ENCODE measurements at places on chromosomes 12 and 14.
A peak's percentile ranks its signal among the peaks of the same experiment; 100 is the strongest.

GRCh38 chr12:132194556-132194955 lies 50.3 kb downstream of the NOC4L start:
- no peak for DNase-seq

DNA sequence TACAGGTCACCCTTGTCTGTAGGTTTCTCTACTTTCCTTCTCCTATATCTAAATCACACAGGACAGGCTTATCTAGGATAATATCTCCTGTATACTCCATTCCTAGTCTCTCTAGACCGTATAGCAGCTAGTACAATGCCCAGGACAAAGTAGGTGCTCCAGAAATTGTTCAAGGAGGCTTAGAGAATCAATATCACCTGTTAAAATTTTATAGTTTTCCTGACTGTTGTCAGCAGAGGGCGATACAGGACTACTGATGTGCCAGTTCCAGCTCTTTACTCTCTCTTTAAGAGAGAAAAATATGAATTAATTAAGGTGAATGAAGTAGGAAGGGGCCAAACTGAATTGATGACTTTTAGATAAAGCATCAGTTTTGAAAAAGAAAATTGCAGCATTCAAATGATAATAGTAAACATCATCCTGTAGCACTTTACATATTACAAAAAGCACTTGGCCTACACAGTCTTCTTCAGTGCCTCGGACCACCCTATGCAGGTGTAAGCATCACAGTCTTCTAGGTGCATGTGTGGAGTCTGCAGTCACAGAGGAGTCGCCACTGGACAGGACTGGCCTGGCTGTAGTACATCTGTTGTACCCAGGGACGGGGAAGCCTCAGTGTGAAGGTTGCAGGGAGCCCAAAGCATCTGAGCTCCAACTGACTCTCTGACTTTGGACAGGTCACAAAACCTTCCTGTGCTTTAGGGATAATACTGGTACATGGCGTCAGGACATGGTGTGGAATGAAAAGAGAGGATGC lies 61.9 kb upstream of the MAX start:
- DNase-seq = peak; percentile 56

DNA sequence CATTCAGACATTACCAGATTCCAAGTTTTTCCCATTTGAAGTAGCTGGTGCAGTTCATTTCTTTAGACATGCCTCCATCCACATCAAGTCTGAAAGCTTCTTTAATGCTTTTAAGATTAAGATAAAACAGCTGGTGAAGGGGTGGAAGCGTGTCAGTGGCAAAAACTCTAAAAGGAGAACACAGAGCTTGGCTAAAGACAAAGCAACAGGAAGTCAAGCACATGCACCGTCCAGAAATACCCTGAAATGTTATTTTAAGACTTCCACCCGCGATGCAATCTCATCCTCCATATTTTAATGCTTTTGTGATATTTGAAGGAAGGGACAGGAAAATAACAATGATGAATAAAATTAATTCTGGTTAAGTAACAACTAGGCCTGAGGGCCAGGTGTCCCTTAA lies 31.8 kb downstream of the PPM1H start:
- no peak for DNase-seq

DNA sequence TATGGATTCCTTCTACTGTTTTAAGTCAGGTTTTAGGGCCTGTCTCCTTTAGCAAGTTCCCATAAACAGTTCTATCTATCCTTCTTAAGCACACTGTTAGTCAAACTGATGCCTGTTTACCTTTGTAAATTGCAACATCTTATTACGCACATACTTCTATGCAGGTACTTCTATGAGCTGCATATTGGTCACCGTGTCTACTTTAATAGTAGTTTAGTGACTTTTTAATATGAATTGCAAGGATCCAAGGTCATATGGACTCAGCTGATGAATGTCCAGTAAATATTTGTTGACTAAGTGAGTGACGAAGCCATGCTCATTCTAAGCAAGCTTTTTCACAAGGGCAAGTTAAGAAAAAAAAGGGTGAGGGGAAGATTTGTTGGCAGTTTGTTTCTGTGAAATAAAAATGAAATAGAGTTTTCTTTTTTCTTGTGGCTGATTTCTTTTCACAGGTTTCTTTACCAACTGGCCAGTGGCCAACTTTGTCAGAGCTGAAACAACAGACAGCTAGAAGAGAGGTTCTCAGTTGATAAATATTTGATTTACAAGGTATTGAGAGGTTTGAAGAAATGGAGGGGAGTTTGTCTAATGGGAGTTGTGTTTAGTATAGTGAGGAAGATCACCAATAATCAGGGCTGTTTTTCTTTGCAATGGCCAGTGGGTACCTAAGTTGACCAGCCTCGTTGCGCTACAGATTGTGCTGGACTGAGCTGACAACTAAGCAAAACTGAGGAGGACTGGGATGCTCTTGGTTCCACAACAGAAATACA lies 141.1 kb downstream of the SLC15A5 start:
- no peak for DNase-seq

DNA sequence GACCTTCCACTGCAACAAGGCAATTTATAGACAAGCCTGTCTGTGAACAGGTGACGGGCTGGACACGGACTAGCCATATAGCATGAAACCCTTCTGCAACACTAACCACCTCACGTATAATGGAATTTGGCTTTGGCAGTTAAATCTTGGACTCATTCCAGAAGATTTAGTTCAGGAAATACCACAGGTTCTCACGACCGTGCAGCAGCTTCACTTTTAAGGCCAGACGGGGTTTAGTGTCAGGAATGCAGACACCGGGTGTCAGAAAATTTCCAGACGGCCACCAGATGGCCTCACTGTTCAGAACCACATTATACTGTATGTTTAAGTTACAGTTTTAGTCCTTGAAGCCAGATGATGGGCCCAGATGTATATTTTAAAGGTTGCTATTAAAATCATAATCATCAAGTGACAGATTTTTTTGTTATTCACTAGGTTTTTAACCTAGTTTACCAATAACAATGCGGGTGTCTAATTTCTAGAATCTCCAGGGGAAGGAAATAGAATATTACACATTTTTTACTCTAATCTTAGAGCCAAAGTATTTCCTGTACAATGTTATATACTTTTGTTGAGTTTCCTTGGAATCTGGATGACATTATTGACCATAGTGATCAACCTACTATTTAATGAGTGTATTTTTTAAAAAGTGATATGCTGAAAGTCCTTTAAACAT lies 90.5 kb upstream of the TMPO start:
- peak; percentile 28 for DNase-seq

GRCh38 chr12:78157199-78157598 lies 326.5 kb downstream of the NAV3 start:
- no peak for DNase-seq

DNA sequence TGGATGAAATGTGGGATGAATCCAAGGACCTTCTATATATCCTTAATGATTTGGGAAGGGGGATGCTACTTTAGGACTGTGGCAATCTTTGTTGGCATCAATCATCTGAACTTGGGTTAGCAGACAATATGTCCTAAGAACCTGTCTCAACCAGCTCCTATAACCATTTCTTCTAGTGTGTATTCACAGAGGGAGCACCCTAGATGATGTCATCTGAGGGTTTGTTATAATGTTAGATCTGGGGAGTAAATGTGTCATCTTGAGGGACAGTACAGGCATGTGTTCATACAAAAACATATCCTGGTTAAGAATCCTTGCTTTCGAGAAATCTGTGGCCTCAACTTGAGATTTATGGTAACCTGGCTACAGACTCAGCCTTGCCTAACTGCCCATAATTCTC lies 41.9 kb upstream of the NFKBIA start:
- no peak for DNase-seq

- DNase-seq = no peak
Observed at GRCh38 chr14:35351897-35352273, 52.7 kb downstream of the NFKBIA start.

GRCh38 chr14:81669308-81669707 lies 135.7 kb upstream of the SEL1L start:
- no peak for DNase-seq

GRCh38 chr12:18327036-18327435 lies 65.7 kb downstream of the PIK3C2G start:
- no peak for DNase-seq

DNA sequence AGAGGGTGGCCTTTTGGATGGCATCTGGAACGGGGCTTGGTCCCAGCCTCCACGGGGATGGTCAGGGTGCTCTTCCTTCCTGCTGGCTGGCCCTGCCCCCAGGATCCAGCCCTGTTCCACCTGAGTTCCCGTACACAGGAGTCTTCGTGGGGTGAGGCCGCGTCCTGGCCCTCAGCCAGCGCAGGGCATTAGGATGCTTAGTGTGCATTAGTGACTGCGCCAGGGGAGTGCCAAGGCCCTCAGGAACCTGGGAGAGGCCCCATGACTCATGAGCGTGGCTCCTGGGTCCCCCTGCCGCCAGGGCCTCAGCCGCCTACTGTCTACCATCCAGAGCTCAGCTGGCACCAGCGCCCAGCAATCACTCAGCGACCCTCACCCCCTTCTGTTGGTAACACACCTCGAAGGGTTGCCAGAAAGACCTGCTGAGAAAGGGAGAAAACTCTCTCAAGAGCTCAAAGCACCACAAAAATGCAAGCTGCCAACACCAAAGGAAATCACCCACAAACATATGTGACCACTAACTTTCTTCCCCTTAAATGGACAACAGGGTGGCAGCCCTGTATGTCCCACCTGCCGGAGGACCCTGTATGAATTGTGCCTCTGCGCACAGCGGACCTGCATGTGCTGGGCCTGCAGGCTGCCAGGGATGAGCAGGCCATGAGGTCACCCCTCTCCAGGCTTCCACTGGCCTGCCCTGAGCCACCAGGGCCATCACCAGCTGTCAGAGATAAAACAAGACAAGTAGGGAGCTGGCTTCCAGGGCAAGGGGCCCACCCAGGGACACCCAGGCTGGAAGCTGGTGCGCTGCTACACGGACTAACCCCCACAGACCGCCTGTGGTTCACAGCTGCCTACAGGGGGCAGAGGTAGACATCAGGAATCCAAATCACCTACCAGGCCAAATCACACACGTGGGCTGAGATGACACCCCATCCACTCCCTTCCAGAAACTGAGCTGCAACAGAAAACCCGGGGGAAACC lies 28.7 kb downstream of the CCDC85C start:
- DNase-seq = no peak

DNA sequence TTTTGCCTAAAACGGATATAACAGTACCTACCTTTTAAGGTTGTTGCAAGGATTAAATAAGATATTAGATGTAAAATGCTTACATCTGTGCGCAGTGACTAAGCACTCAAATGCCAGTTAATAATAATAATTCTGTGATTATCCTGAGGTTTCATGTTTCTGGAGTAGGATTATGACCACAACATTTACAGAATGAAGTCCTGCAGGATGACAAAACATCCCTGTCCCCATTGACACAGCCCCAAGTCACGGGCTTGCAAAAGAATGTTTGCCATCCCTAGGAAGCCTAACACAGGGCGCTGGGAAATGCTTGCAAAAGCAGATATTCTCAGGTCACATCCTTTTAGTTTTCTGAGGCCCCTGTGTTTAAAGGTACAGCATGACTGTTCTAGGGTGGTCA lies 20.1 kb downstream of the SUSD6 start:
- DNase-seq = no peak

DNA sequence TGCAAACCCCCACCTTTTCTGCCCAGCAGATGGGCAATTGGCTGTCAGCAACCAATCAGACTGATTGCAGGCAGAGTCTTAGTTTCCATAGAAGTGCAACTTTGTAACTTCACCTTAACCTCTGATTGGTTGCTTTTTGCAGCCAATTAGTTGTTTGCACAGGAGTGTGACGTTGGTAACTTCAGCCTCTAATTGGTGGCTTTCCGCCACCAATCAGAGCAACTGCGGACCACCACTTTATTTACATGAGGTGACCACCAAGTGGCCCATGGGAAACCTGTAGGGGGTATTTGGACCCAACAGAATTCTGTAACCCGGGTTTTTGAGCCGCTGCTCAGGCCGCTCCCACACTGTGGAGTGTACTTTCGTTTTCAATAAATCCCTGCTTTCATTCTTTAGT lies 32.3 kb downstream of the CDKN1B start:
- DNase-seq = no peak

GRCh38 chr12:112352921-112353320 lies 29.3 kb downstream of the HECTD4 start:
- no peak for DNase-seq

GRCh38 chr12:23559268-23559753 lies 390.2 kb downstream of the SOX5 start:
- DNase-seq = no peak

GRCh38 chr12:105933671-105934665 lies 204.8 kb downstream of the NUAK1 start:
- no peak for DNase-seq

DNA sequence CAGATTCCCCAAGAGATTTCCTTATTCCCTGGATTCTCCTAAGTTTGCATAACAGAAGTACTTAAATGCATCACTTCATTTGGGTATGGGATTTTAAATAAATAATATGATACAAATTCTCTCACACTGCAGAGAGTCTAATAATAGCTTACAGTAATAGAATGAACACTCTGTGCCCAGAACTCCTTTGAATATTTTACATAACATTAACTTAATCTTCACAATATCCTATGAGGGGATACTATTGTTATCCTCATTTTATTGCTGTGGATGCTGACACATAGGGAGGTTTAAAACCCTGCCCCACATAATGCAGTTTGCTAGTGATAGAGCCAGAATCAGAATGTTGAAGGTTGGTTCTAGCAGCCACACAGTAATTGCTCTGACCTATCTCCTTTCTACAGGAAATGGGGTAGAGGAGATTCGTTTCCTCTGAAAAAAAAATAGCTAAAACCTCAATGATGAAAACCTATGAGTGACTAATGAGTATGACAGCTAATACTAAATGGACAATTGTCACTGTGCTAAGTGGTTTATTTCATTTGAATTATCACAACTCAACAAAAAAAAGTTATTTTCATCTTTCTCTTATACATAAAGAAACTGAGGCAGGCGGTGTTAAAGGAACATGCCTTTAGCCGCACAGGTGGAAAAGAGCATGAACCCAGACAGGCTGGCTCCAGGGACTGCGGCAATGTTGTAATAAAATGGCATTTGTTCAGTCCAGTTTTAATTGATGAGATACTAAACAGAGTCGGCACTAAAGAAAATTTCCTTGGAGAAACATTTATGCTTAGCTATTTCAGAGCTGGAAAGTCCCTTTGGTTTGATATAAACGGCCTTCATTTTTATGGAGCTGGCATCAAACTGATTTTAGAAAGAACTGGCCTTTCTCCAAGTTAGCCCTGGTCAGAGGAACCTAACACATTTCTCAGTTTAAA lies 880.9 kb downstream of the NRXN3 start:
- DNase-seq = no peak

GRCh38 chr12:53195516-53196420 lies 11.3 kb downstream of the ITGB7 start:
- DNase-seq = no peak
